HS-5 (cell line): ENCODE measurements at places on chromosomes 3 and 15.

DNA sequence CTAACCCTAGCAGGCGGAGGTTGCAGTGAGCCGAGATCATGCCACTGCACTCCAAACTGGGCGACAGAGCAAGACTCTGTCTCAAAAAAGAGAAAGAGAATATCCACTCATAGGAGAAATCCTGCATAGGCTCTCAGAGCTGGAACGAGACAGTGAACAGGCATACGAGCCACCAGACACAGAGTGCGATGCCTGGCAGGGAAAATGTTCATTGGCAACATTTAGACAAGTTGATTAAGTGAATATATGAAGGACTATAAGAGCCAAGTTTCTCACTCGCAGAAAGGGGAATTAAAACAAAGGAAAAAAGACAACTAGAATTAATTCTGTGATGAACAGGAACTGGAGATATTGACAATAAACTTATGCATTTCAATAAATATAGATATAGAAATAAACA is 27.1 kb upstream of the ARHGEF26 start:
- DNase-seq = no peak

GRCh38 chr15:85443046-85443445 is 62.6 kb downstream of the AKAP13 start:
- DNase-seq = no peak

DNA sequence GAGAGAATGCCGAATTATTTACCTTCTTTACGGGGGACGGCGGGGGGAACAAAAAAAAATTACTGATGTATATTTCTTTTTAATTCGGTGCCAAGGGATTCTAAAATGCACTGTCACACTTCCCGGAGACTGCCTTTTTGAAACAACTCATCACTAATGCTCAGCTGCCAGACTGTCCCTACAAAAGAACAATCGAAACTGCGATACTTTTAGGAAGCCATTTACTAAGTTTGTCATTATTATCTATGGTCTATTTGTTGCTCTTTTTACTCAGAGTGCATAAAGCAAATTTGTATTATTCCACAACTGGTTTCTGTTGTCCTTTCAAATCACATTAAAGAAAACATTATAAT is 60.8 kb downstream of the TM4SF4 start:
- no peak for DNase-seq

DNA sequence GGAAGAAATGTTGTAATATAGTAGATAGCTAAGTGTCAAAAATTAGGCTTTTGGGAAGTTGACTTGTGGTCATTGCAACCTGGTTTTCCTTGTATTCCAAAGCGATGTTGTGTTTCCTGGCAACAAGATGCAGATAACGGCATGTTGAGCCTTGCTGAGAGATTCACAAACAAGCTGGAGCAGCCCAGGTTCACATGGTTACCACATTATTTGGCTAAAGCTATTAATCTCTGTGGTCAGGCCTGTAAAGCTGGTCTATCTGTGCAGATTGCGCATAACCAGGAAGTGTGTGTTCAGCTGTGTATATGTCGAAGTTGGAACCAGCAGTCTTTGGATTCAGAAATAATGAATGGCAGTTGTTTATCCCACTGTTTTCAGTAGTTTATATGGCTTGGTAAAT is 6.6 kb downstream of the TIPARP start:
- DNase-seq = peak; percentile 31

DNA sequence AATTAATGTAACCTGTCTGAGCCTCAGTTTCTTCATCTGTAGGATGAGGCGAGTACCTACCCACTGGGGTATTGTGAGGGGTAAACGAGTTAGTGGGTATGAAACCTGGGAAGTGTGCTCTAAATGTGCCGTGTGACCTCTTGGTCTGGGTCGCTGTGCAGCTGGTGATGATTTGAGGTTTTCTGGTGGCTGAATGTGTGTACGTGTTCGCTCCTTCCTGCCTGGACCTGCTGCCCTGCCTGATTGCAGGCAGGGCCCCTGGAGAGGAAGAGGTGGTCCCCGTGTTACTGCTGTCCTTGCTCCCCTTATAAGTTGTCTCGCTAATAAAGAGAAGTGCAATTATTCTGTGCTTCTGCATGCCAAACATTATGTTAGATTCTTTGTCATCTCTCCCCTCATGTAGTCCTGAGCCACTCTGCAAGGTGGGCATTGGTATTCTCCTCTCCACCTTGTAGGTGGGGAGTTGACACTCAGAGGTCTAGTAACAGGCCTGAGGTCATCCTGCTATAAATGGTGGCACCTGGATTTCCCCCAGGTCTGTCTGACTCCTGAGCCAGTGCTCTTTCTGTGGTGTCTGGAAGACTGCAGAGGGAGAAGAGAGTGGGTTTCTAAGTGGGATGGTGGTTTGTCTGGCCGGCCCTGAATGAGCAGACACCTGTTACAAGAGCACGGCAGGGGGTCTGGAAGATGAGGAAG is 15.7 kb downstream of the PDIA5 start:
- no peak for DNase-seq

DNA sequence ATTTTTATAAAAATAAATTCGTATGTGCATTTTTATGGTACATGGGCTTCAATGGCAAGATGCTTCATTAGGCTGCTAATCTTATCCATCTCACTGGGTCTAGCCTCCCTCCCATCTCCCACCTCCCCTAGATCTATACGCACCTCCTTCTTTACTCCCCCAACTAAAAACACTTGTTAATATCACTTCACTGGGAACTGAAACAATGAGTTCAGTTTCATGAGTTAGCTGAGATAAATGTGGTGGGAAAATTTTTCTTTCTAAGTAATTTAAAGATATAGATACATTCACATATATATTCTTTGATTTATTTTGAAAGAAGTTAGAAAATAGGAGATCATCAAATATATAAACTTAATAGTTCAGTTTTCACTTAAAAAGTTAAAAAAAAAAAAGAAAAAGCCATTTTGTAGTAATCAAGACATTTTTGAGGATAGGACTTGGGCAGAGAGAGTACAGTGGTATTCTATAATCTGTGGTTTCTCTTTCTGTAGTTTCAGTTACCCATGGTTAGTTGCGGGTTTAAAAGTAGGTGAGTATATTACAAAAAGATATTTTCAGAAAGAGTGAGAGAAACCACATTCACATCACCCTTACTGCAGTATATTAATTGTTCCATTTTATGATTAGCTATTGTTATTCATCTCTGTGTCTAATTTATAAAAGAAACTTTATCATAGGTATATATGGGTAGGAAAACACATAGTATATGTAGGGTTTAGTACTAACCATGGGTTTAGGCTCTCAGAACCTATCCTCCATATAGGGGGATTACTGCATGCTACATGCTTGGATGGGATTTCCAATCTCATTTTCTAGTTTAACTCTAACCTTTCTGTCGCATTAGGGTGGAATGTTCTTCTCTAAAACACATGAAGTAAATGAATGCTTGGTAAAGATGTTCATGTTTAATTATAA is 316.0 kb upstream of the CBLB start:
- DNase-seq = no peak

DNA sequence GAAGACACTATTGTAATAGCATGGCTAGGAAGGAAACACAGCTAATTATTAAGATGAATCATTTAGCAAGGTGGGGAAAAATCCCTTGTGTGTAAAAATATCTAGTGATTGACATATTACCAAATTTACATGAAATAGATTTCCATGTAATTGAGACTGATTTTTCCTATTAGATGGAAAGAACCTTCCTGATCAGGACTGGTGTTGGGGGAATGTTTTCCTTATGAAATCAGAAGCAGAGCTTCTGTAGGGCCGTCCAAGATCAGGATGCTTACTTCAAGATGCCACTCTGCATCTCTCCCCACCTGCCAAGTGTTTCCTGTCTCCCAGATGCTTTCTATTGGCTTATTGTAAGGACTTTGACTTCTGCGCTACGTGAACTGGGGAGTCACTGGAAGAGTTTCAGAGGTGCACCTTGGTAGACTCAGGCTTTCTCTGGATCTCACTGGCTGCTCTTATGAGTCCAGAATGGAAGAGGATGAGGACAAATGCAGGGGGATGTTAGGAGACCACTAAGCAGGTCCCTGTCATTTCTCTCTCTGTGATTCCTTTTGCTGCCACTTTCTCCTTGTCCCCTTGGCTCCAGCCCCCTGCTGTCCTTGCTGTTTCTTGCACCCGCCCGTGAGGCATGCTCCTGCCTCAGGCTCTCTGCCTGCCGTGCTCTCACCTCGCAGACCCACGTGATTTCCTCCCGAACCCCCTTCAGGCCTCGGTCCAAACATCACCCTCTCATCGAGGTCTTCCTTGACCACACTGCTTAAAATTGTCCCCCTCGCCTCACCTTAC is 30.1 kb downstream of the BTD start:
- no peak for DNase-seq
